Stimulated activated CD4-positive, alpha-beta T cell treated with anti-CD3 and anti-CD28 coated beads, Interleukin-12 subunit alpha, Interleukin-12 subunit beta, amount 100 ng/mL, for 4 hours (primary cell): ENCODE measurements at places on chromosomes 3 and 15.
A peak's percentile ranks its signal among the peaks of the same experiment; 100 is the strongest.

GRCh38 chr3:132662212-132662611 is 2.1 kb downstream of the UBA5 start:
- no peak for DNase-seq

- DNase-seq = no peak
Observed at GRCh38 chr3:119967353-119968006, 126.8 kb downstream of the GSK3B start.

DNA sequence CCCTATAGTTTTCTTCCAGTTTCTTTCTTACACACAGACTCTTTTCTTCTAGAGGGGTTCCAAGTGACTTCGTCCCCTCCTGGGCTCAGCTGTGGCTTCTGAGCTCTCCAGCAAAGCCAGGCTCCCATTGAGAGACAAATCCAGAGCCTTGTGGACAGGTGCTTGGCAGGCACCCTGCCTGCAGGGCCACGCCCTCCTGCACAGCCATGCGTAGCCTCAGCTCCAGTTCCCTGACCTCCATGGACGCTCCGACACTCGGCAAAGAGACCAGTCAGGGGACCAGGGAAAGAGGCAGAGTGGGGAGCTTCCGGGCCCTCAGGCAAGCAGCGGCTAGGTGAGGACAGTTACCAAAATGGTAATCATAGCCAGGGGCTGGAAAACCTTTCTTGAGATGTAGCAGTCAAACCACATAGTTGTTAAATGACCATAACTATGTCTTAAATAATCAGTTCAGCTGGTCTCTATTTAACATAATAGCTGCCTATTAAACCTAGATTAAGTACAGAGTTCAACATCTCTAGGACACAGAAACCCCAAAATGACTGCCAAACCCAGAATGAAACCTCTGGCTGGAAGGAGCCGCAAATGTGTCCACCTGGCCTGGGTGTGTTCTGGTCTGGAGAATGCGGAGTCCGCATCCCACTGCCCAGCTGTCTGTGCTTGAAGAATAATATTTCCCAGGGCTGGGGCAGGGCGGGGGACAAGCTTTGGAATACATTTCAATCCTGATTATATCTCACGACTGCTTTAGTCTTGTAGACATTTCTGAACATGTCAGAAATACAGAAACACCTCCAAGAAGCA is 69.3 kb upstream of the RGMA start:
- DNase-seq = no peak

- no peak for DNase-seq
Observed at GRCh38 chr15:91146728-91147127, 46.7 kb downstream of the SV2B start.

DNA sequence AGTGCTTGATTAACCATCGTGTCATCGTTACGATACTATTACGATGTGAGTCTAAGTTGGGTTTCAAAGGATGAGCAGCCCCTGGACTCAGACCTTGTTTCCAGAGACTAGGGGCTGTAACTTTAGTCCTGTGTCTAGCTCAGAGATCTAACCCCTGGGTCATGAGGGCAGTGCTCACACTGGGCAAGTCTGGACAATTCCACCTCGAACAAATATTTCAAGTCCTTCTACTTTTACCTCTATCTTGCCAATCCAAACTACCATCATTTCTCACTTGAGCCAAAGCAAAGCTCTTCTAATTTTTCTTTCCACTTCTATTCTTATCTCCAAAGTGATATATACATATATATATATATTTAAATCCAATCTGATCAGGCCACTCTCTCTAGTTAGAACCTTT is 10.8 kb downstream of the ANAPC13 start:
- no peak for DNase-seq

DNA sequence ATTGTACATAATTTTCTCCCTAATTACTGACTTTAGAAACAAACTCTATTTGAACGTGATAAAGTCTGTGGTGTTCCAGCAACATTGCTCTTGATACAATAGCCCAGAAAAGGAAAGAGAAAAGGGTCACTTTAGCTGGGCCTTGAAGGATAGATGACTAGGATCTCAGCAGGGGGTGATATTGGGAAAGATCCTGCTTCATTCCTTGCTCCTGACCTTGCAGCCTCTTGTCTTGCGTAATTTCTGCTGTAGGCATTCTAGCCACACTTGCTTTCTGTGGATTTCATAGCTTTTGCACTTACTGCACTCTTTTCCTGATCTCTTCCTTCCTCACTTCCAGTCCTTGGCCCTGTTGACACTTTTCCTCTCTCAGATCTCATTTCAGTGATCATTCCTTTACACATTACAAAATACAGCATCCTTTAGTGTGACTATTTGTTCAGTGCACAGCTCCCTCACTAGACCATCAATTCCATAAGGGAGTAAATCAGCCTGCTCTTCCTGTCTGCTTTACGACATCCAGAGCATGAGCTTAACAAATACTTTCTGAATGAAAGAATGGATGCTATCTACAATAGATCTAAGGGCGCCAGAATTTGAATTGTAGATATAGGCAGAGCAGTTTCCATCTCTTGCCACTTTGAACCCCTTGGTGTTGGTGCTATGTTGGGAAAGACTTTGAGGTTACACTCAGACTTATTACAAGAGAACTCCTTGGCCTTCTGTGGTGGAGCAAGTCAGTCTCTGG is 559.6 kb upstream of the MDFIC2 start:
- no peak for DNase-seq

GRCh38 chr3:123186695-123187094 is 15.0 kb upstream of the SEC22A start:
- DNase-seq = no peak

GRCh38 chr15:41971089-41971894 is 1.1 kb downstream of the EHD4 start:
- DNase-seq = peak; percentile 63

DNA sequence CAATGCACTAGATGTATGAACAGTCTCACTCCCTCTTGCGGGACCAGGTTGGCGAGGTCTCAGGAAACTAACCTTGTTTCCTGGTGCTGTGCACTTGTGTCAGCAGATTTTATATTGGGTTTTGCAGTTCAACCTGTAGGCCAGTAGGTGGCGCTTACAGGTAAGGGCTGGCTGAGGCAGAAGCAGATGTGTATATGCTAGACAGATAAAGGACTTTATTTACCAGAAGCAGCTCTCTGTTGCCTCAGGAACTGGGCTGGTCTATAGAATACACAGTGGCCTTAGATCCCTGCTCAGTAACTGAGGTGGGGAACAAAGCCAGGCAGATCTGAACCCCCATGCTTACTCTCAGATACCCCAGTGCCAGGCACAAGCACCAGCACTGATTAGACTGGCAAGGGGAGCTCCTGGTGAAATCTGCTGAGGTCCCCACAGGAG is 296.8 kb downstream of the DOCK3 start:
- DNase-seq = peak; percentile 20

- DNase-seq = no peak
Observed at GRCh38 chr15:70186152-70186551, 88.4 kb upstream of the TLE3 start.

GRCh38 chr3:159910991-159911663 is 77.5 kb upstream of the IL12A start:
- DNase-seq = no peak

GRCh38 chr3:15438983-15439382 is 11.6 kb downstream of the EAF1 start:
- no peak for DNase-seq

- DNase-seq = no peak
Observed at GRCh38 chr3:108297647-108298046, 1.3 kb downstream of the HHLA2 start.

DNA sequence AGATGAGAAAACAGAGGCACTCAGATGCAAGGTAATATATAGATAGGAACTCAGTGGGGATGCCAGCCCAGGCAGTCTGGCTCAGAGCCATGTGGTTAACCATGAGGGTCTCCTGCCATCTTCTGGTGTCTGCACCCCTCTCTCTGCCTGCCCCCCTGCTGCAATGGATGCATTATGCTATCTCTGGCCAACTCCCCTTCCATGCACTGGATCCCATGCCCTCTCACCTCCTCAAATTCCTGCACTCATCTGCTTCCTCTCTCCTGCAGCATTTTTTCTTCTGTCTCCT is 163.2 kb downstream of the STT3B start:
- no peak for DNase-seq

DNA sequence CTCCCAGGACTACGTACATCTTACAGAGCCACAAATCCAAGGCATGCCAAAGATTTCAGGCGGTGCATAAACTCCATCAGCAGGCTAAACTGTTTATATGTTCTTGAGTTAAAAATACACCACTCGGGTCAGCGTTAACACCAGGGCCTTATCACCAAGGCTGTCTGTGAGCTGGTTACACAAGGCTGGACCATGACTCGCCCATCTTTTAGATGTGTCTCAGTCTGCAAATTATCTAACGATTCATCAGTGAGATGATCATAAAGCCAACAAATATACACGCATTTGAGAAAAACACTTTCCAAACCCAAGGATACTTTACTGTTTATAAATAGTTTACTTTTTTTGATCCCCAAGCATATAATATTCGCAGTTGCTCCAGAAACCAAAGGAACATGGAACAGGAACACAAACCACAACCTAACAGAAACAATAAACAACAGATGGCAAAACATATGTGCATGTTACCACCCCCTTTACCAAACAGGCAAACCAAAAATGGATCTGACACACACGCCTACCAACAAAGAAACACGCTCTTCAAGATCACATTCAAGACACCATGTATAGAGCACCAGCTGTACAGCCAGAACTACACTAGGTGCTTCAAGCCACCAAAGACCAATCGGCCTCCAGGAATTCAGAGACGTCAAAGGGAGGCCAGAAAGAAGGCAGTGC is 15.4 kb downstream of the LRIG1 start:
- no peak for DNase-seq

DNA sequence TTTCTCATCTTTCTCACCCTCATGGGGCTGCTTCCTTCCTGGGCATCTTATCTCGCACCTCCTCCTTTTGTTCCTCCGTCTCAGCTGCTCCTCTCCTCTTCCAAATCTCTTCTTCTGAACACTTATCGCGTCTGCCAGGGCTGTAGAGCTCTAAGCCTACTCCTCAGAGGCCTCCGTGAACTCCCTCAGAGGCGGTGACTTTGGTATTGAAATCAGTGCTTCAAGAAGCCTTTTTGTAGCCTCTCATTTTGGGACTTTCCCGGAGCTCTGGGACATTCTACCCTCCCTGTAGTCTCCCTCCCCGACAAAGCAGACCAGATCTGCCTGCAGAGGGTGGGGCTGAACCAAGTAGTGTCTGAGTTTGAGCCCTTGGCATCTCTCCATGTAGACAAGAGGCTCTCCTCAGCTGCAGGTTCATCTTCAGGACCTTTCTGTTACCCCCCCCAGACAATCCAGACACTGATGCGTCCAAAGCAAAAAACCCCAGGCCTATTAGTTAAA is 17.5 kb upstream of the CPNE9 start:
- no peak for DNase-seq

DNA sequence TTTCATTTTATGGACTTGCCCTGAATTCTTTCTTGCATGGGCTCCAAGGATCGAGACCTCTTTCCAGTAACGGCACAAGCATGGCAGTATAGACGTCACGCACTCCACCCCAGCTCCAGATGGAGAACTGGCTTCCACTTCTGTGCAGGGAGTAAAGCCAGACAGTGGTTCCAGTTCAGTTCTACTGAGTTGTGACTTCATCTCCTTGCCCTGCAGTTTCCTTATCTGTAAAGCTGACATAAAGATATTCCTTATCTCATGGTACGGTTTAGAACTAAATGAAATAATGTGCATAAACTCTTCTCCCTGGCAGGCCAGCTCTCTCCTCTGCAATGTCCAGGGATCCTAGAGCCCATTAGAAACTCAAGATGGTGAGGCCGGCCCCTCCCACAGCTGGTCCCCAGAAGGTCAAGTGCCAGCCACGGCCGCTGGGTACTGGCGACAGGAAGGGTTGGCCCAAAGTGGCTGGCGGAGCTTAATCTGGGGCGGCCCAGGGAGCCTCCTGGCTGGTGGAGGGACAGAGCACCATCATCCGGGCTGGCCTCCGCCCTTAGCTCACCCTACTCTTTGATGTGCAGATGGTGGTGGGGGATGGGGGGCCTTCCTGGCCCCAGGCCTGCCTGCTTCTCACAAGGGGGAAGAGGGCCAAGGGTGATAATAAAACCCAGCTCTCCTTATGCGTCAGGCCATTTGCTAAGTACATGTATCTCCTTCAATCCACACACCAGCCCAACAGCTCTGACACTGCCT is 7.2 kb downstream of the MESP2 start:
- DNase-seq = no peak

- DNase-seq = no peak
Observed at GRCh38 chr3:24505691-24506550, 11.3 kb upstream of the THRB start.

DNA sequence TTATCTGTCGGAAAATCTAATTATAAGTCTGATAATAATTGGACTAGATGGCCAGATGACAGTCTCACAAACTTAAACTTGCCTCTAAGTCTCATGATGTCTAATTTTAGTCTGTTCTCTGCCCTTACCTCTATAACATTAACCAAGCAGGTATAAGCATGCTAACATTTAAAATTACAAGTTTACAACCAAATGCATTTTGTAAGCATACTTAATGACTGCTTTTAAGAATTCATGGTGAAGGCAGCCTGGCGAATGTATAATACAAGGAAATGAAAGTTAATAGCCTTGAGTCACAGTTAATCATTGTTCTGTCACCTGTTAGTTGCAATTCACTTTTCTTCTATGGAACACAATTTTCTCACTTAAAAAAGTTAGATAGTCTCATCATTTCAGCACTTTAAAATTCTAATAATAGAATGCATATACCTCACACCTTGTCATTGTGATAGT is 16.5 kb downstream of the BCHE start:
- no peak for DNase-seq

- no peak for DNase-seq
Observed at GRCh38 chr15:51181905-51182304, 87.2 kb upstream of the TNFAIP8L3 start.

DNA sequence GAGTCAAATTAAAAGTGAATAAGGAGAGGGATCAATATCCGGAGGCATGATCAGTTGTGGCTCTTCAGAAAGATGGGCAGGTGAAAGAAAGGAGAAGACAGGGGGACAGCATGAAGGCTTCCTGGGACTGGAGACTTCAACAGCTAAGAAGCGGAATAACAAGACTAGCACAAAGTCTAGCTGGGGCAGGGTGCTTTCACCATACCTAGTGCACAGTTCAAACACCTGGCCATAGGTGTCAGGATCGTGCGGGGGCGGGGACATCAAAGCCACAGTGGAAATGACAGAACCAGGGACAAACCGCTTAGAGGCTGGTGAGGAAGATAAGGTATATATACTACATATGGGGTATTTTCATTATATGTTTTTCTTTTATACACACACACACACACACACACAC is 66.2 kb upstream of the FOXP1 start:
- no peak for DNase-seq

GRCh38 chr3:9787714-9788113 is 4.6 kb downstream of the TADA3 start:
- DNase-seq = no peak

DNA sequence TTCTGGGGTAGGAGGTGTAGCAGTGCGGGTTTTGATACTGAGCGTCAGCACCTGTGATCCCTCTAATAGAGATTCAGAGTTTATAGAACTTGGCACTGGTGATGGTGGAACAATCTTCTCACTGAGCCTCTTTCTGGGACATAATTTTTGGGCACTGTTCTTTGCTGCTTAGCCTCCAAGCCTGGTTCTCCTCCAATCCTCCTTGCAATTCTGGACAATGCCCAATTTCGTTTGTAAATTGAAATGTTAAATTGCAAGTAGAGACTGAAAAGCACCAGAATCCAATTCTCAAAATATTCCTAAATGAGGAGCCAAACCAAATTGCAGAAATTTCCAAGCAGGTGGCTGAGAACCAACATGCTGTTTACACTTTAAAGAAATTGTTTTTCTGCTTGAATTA is 149.8 kb upstream of the ABI3BP start:
- DNase-seq = no peak
